ENCODE measurements at places on chromosomes 7 and 10.

DNA sequence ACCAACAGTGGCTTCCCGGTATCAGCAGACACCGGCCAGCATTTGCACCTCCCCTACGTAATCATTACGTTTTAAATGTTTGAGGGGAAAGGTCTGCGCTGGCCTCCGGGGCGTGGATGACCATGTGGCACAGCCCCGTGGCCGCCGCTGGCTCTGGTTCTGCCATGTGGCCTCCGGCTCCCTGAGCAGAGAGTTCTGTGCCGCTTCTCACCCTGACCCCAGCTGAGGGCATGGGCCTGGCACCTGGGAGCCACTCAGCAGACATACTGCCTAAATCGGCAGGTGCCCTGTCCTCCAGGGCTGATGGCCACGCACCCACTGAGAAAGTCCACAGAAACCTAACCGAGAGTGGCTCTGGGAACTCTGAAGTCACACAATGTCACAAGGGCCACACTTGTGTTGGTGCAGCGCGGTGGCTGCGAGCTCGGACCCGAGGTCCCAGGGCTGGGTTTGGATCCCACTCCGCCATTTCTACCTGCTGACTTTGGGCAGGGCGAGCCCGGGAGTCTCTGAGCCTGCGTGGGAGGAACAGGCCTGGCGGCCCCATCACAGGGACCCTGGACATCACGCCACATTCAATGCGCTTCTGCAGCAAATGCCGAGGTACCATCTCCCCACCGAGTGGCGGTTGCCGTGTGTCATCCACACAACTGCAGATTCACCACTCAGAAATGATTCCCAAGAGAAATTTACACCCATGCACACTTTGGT lies 25.3 kb downstream of the CFAP46 start:
- DNase-seq: no peak

DNA sequence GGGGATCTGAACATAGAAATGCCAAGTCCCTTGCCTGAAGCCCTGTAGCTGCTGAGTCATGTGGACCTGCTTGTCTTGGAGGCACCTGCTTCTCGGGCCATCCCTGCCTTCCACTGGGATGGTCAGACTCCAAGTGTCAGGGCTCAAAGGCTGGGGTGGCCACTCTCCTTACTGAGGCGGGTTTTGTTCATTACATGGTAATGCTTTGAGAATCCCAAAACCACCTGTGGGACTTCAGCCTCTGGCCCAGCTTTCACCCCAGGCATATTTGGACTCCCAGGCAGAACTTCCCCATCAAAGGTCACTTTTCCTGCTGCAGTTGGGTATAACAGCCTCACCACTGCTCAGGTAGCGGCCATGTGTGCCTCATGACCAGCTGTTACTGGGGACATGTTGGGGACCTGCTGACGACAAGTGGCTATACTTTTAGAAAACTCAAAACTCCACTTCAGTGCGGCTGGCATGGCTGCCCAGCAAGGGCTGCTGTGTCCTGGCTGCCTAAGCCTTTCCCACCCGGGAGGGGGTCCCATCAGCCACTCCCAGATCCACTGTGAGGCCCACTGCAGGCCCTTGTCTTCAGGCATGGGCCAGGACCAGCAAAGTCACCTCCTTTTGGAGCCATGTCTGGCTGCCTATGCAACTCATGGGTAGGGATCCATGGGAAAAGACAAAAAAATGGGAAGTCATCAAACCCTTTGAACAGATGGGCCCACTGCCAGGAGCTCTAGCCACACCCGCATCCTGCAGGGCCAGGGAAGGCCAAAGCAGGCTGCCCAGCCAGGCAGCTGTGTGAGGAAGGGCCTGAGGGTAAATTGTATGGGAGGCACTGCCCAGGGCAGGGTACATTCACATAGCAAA lies 96.7 kb downstream of the ARHGAP22 start:
- no peak for DNase-seq

- no peak for DNase-seq
Observed at GRCh38 chr10:74867351-74867750, 41.0 kb downstream of the KAT6B start.

- no peak for DNase-seq
Observed at GRCh38 chr7:114925434-114925833, 3.5 kb downstream of the MDFIC start.

DNA sequence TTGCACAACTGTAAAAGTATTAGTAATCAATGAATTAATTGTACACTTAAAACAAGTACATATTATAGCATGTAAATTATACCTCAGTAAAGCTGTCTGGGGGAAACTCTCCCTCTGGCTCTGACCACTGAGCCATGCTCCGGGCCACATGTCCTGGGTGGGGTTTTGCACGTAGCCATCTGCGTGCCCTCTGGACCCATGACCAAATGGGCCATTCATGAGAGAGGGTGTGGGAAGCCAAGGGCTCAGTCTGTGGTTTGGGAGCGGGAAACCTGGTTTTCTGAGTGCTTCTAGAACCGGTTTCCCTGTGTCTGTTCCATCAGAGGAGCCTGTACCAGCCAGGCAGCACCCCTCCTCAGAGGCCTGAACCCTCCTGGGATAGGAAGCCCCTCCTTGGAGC lies 143.2 kb downstream of the SH3PXD2A start:
- no peak for DNase-seq

GRCh38 chr7:113764401-113765035 lies 154.3 kb downstream of the PPP1R3A start:
- no peak for DNase-seq

All from activated CD4-positive, alpha-beta T cell treated with anti-CD3 and anti-CD28 coated beads, Interleukin-2, amount 50 U/mL, for 16 hours (primary cell).